ENCODE measurements at places on chromosomes 5 and 9.

GRCh38 chr9:6113312-6113711 lies 97.9 kb upstream of the RANBP6 start:
- H3K4me1 ChIP-seq, result no peaks in the 10 kb centered on the region
- no peak overlapping the region for H3K4me3 ChIP-seq
- H3K36me3 ChIP-seq, result no peaks in the 10 kb centered on the region
- no peak overlapping the region for H3K27ac ChIP-seq
- no peaks in the 10 kb centered on the region for H3K27me3 ChIP-seq
- no peak for DNase-seq

DNA sequence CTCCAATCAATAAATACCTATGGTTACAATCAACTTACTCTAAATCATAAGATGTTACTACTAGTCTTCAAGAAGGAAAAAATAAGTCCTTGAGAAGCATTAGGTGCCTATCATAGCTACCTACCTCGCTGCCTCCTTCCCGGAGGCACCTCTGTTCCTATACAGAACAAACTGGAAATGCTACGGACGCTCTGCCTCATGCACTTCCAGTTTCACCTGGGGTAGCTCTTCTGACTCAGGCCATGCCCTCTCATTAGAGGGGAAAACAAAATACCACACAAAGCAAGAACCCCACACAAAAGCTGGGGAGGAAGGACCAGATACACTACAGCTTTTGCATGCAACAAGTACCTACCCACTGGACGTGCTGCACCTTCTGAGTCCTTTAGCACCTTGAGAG lies 12.4 kb downstream of the SPRY4 start:
- no peak overlapping the region for H3K4me3 ChIP-seq
- no peak for DNase-seq
- H3K27ac ChIP-seq, result no peak overlapping the region

DNA sequence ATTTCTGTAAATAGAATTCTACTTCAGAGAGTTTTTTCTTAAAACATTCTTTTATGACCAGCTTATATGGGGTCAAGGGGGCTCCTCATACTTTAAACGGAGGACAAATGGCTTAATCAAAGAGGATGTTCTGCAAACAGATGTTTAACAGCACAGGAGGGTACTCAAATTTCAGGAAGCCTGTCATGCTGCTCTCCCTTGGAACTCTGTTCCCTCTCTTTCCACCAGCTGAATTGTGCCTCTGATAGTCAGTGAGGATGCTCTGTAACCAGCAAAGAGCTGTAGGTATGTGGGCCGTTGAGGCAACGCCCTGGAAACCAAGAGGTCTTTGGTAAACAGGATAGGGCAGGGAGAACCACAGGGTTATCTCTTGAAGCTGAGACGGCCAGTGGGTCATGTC lies 161.1 kb downstream of the C5orf15 start:
- H3K4me3 ChIP-seq, result no peak overlapping the region
- H3K4me1 ChIP-seq, result no peaks in the 10 kb centered on the region
- no peak for DNase-seq
- no peaks in the 10 kb centered on the region for H3K36me3 ChIP-seq

DNA sequence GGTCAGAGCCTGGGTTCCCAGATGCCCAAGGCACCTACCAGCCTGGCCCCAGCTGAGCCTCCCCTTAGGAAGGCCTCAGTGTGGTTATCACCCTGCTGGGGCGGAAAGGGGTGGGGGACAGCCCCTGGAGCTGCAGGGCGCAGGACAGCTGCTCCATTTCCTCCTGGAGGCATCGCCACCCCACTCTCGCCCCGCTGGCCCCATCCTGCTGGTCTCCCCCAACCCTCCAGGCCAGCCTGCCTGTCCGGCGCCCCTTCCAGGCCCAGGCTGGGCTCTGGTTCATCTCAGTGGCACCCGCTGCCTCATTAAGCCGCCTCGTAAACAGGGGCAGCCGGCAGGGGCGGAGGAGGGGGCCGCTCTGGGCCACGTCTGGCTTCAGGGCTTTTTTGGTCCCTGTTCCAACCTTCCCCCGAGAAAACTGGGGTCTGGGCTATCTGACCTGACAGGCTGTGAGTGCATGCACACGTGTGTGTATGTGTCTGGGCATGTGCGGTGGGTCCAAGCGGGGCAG lies 30.8 kb upstream of the ENHO start:
- no peak overlapping the region for H3K27ac ChIP-seq
- DNase-seq, result no peak
- no peaks in the 10 kb centered on the region for H3K27me3 ChIP-seq
- H3K36me3 ChIP-seq, result no peaks in the 10 kb centered on the region
- peaks cover 7% of the 10 kb centered on the region for H3K4me1 ChIP-seq
- H3K4me3 ChIP-seq, result no peak overlapping the region

DNA sequence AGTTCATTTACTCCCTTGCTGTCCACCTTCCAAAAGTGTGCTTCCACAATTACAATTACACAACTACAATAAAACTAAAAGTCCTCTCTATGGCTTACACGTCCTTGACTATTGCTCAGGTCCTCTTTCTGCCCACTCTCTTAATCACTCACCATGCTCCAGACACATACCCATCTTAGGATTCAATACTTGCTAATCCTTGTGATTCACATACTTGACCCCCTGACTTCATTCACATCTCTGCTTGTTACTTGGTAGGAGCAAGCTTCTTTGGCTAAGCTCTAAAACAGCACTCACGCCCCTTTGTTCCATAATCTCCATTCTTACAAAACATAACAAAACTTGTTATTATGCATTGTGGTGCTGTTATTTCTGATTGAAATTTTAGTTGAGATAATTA lies 215.8 kb downstream of the EDIL3 start:
- no peaks in the 10 kb centered on the region for H3K27me3 ChIP-seq
- H3K36me3 ChIP-seq, result no peaks in the 10 kb centered on the region
- no peak overlapping the region for H3K27ac ChIP-seq
- H3K4me3 ChIP-seq, result no peak overlapping the region
- DNase-seq, result no peak

GRCh38 chr9:82532504-82533180 lies 530.3 kb downstream of the RASEF start:
- no peak for DNase-seq
- H3K27me3 ChIP-seq, result no peaks in the 10 kb centered on the region
- H3K27ac ChIP-seq, result no peak overlapping the region
- H3K36me3 ChIP-seq, result no peaks in the 10 kb centered on the region
- no peaks in the 10 kb centered on the region for H3K4me1 ChIP-seq

GRCh38 chr9:34884747-34885189 lies 73.3 kb upstream of the PHF24 start:
- H3K36me3 ChIP-seq, result no peaks in the 10 kb centered on the region
- H3K4me1 ChIP-seq, result no peaks in the 10 kb centered on the region
- DNase-seq, result no peak
- H3K4me3 ChIP-seq, result no peak overlapping the region
- H3K27ac ChIP-seq, result no peak overlapping the region

DNA sequence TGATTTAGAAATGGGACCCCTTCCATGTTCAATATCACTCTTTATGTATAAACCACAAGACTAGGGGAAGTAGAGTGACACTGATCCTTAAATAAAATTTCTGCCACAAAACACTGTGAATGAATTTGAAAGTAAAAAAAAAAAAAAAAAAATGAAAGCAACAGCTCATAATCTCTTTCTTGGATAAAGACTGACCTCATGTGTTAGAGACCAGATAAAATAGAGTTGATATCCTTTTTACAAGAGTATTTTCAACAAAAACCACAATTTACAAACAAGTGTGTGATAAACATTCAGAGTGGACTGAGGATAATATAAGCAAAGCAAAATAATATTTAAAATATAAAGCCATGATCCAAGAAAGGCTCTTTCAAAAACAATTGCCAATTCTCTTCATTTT lies 180.2 kb downstream of the FBXL17 start:
- H3K27me3 ChIP-seq, result no peaks in the 10 kb centered on the region
- no peak overlapping the region for H3K27ac ChIP-seq
- no peak for DNase-seq
- no peaks in the 10 kb centered on the region for H3K36me3 ChIP-seq

GRCh38 chr9:8652255-8652654 lies 852.7 kb upstream of the DMAC1 start:
- no peak overlapping the region for H3K4me3 ChIP-seq
- H3K27me3 ChIP-seq, result no peaks in the 10 kb centered on the region
- H3K4me1 ChIP-seq, result peaks cover 3% of the 10 kb centered on the region
- H3K36me3 ChIP-seq, result no peaks in the 10 kb centered on the region
- no peak for DNase-seq
- no peak overlapping the region for H3K27ac ChIP-seq

GRCh38 chr5:44885903-44886302 lies 77.2 kb downstream of the MRPS30 start:
- no peak overlapping the region for H3K4me3 ChIP-seq
- no peak for DNase-seq
- H3K36me3 ChIP-seq, result no peaks in the 10 kb centered on the region
- no peaks in the 10 kb centered on the region for H3K4me1 ChIP-seq
- no peaks in the 10 kb centered on the region for H3K27me3 ChIP-seq

DNA sequence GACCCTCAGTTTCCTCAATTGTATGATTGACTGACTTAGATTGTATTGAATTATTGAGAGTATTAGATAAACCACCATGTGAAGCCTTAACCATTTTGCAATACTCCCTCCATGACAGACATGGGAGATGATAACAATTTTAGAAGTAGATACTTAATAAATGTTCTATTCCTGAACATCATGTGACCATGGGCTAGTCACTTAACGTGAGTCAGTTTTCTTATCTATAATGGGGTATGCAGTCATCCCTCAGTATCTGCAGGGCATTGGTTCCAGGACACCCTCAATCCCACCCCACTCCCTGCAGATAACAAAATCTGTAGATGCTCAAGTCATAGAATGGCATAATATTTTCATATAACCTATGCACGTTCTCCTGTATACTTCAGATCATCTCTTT lies 31.0 kb downstream of the SNX18 start:
- DNase-seq, result no peak
- no peak overlapping the region for H3K4me3 ChIP-seq
- H3K36me3 ChIP-seq, result no peaks in the 10 kb centered on the region
- H3K4me1 ChIP-seq, result no peaks in the 10 kb centered on the region

GRCh38 chr5:165039748-165040147 lies 1534.3 kb downstream of the MAT2B start:
- H3K27me3 ChIP-seq, result no peaks in the 10 kb centered on the region
- H3K4me1 ChIP-seq, result no peaks in the 10 kb centered on the region
- DNase-seq, result no peak
- no peak overlapping the region for H3K27ac ChIP-seq

DNA sequence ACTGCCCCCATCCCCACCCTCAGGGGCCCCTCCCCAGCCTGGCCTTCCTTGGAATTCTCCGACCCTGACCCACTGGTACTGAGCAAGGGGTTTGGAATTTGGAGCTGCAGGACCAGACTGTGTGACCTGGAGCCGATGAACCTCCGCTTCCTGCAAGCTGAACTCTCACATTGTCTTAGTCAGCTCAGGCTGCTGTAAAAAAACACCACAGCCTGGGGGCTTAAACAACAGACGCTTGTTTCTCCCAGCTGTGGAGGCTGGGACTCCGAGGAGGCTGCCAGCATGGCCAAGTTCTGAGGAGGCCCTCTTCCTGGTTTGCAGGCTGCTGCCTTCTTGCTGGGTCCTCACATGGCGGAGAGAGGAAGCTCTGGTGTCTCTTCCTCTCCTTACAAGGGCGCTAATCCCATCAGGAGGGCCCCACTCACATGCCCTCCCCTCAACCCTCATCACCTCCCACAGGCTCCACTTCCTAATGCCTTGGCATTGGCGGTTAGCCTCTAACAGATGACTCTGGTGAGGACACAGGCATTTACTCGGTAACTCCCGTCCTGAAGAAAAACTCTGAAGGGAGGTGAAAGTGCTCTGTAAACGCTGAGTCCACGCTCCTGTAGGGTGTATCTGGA lies 42.4 kb downstream of the C5orf15 start:
- H3K27me3 ChIP-seq, result no peaks in the 10 kb centered on the region
- H3K27ac ChIP-seq, result no peak overlapping the region
- H3K36me3 ChIP-seq, result no peaks in the 10 kb centered on the region
- H3K4me1 ChIP-seq, result no peaks in the 10 kb centered on the region
- DNase-seq, result no peak

- no peaks in the 10 kb centered on the region for H3K27me3 ChIP-seq
- no peak for DNase-seq
- no peak overlapping the region for H3K4me3 ChIP-seq
- no peaks in the 10 kb centered on the region for H3K36me3 ChIP-seq
- H3K27ac ChIP-seq, result no peak overlapping the region
These were observed 180.6 kb downstream of the HSPA4 start for GRCh38 chr5:133232435-133232834.

GRCh38 chr5:179975713-179976134 lies 68.0 kb upstream of the TBC1D9B start:
- H3K36me3 ChIP-seq, result peaks cover 18% of the 10 kb centered on the region
- H3K4me1 ChIP-seq, result peaks cover 1% of the 10 kb centered on the region
- H3K27me3 ChIP-seq, result no peaks in the 10 kb centered on the region
- no peak overlapping the region for H3K27ac ChIP-seq

DNA sequence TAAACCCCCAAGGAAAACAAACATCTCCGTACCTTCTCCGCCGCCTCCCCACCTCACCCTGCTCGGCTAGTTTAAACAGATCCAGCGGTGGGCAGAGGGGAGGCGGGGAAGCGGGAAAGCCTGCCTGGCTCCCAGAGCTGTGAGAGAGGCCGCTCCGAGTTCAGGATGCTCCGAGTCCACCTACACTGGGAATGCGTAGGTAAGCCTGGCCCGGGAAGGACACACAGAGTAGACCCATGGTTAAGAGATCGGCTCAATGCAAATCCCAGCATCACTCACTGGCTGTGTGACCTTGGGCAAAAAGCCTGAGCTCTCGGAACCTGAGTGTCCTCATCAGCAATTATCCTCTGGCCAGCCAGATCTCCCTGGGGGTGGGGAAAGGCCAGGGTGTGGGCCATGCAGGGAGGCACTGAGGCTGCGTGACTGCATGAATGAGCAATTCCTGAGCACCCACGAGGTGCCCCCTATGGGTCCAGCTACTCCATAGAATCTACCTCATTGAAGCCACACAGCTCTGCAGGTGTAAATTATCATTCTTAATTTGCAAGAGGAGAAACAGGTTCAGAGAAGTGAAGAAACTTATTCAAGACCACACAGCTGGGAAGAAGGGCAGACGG lies 30.5 kb upstream of the LMX1B start:
- no peaks in the 10 kb centered on the region for H3K27me3 ChIP-seq
- no peaks in the 10 kb centered on the region for H3K36me3 ChIP-seq
- H3K4me1 ChIP-seq, result no peaks in the 10 kb centered on the region
- H3K4me3 ChIP-seq, result no peak overlapping the region
- no peak overlapping the region for H3K27ac ChIP-seq
- no peak for DNase-seq

DNA sequence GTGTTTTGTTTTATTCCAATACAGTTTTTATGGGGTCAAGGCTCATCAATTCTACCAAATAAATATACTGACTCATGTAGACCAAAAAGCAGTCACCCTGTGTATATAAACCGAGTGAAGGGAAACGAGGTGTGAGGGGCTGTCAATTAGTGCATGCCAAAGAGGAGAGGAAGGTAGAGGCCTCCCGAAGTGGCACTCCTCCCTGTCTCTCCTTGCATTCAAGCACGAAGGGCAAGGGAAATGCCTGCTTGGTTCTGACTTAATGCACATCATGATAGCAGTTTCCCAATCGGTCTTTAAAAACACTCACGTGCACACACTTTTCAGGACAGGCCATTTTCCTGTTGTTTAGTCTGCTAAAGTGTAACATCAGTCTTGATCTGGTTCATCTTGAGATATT lies 125.6 kb upstream of the SLCO6A1 start:
- H3K36me3 ChIP-seq, result no peaks in the 10 kb centered on the region
- no peak overlapping the region for H3K4me3 ChIP-seq
- no peak for DNase-seq
- no peaks in the 10 kb centered on the region for H3K4me1 ChIP-seq
